ENCODE measurements at places on chromosomes 11 and 22.

GRCh38 chr11:110939471-110939870, 227.2 kb upstream of the ARHGAP20 start:
- DNase-seq, result no peak

- DNase-seq, result no peak
These were observed 118.5 kb downstream of the KCNQ1OT1 start for GRCh38 chr11:2581151-2581930.

- DNase-seq, result no peak
These were observed 404.6 kb downstream of the TBC1D22A start for GRCh38 chr22:47167056-47167455.

- no peak for DNase-seq
These were observed 2.1 kb upstream of the CLCF1 start for GRCh38 chr11:67375320-67376055.

DNA sequence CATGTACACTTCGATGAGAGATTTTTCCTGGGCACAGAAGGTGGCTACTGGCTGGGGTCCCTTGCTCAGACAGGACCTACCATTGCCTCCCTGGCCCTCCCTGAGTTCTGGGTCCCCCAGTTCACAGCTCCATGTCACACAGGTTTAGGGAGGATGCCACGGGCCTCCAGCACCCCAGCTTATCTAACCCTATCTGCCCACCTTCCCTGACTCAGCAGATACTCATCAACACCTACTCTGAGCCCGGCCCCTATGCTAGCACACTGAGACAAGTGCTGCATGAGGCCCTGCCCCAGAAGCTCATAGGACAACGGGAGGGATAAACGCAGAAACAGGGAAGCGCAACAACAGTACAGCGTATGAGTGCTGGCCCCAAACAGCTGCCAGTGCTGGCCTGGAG, 9.6 kb downstream of the NAGA start:
- DNase-seq, result no peak

DNA sequence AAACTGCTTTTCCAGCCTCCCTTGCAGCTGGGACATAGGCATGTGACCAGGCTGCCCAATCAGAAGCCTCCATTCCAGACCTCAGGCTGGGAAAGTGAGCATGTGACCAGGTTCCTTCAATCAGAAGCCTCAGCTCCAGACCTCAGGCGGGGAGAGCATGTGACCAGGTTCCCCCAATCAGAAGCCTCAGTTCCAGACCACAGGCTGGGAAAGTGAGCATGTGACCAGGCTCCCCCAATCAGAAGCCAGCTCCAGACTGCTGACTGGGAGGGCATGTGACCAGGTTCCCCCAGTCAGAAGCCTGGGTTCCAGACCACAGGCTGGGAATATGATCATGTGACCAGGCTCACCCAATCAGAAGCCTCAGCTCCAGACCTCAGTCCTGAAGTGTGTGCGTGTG, 11.7 kb upstream of the IL2RB start:
- peak; percentile 26 for DNase-seq

DNA sequence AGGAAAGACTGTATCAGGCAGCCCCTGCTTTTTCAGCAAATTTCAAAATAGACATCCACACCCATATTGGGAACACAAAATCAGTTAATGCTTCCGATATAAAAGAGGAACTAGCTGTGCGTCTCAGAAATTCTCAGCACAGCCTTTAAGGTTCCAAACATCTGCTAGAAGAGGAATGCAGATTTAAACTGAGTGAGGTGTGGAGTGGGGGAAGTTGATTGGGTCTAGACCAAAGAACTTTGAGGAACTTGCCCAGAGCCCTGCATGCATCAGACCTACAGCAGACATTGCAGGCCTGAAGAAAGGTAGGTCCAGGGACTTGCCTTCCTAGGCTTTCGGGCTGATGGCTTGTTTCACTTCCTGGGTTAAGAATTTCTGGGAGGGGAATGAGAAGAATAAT, at the start of gene MS4A4A:
Gene MS4A4A (plus strand): TSS at position 255 of the 400 bp plus-strand sequence. CDS start 10 bp downstream, at position 265.
- DNase-seq, result no peak

DNA sequence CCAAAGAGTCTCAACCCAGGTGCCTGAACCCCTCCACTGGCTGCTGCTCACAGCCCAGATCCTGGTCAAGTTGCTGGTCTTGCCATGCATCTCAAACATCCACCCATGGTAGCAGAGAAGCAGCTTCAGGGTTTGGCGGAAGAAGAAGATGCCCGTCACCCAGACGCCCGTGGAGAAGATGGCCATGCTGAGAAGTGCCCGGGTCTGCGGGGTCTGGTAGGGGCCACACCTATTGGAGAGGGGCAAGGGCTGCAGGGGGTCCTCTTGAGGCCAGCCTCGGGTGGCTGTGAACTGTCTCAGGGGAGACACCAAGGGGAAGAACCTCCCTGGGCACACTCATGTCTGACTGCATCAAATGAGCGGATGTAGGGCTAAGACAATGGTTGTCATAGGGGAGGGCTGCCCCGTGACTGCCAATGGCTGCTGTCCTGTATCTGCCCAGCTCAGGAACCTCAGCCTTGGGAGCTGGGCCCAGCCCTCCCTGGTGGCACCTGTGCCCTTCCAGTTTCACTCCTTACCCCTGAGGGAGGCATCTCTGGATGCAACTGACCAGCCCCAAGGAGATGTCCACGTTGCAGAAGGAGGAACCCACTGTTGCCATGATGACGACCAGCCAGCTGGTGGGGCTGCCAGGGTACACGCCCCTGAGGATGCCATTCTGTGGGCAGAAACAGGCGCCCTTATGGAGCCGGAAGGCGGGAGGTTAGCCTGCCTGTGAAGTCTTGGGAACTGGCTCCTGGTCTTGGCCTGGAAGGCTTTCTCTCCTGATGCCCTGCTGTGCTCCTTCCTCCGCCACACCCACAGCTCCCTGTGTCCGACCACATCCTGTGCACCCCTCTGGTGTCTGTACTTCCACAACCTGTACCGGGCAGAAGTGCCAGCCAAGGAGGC, 1.2 kb downstream of the CPT1B start:
- no peak for DNase-seq

DNA sequence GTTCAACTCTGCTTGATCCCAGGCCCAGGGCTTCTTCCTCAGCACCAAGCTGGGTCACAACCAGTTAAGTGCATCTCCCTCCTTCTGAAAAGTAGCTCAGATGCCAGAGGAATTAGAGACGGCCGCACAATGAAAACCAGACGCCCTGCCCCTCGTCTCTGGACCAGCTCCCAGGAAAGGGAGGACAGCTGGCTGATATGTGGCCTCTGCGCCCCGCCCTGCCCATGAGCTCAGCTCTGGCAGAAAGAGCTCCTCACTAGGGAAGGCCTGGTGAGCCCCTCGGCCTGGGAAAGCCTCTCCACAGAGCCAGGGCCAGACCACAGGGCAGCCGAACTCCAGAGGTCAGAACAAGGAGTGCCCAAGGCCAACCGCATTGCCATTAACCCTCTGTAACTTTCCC, 18.1 kb upstream of the SCGB1A1 start:
- peak; percentile 20 for DNase-seq

GRCh38 chr22:48536541-48537342, 1290.9 kb downstream of the BRD1 start:
- DNase-seq, result no peak

GRCh38 chr11:70720281-70720680, 322.0 kb downstream of the CTTN start:
- DNase-seq, result no peak

GRCh38 chr11:13694115-13694514, 25.6 kb downstream of the FAR1 start:
- no peak for DNase-seq

- no peak for DNase-seq
These were observed 10.6 kb downstream of the ELF5 start for GRCh38 chr11:34502949-34503348.

- DNase-seq, result no peak
These were observed 224.3 kb upstream of the C11orf87 start for GRCh38 chr11:109197656-109198055.

DNA sequence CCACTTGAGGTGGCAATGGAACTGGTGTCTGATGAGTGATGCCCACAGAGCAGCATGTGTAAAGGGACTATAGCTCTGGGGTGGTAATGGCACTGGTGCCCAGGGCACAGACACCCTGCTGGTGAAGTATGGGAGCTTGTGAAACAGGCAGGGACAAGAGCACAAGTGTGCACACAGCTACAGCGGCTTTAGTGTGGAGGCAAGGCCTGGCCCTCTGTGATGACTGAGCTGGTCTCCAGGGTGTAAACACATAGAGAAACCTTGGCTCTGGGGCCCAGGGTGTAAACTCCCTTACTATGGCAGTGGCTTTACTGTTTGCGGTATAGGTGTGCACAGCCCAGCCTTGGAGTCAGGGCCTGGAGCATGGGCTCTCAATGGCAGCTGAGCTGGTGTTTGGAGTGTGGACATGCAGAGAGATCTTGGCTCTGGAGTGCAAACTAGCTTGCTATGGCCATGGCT, 46.3 kb downstream of the BIRC2 start:
- no peak for DNase-seq

GRCh38 chr11:111707691-111708067, 58.5 kb downstream of the PPP2R1B start:
- DNase-seq, result no peak

DNA sequence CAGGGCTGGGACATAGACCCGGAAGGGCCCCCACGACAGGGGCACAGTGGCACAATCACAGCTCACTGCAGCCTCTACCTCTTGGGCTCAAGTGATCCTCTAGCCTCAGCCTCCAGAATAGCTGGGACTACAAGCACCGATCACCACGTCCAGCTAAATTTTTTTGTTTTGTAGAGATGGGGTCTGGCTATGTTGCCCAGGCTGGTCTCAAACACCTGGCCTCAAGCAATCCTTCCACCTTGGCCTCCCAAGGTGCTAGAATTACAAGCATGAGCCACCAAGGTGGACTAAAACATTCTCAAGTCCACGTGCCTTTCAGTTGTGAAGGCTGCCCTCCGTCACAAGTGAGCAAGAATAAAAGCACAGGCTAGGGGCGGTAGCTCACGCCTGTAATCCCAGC, 10.1 kb upstream of the COMT start:
- DNase-seq, result no peak

- DNase-seq, result no peak
These were observed 50.2 kb downstream of the RPL27A start for GRCh38 chr11:8732748-8733241.

- DNase-seq, result no peak
These were observed 17.8 kb downstream of the MAFF start for GRCh38 chr22:38219632-38220031.

DNA sequence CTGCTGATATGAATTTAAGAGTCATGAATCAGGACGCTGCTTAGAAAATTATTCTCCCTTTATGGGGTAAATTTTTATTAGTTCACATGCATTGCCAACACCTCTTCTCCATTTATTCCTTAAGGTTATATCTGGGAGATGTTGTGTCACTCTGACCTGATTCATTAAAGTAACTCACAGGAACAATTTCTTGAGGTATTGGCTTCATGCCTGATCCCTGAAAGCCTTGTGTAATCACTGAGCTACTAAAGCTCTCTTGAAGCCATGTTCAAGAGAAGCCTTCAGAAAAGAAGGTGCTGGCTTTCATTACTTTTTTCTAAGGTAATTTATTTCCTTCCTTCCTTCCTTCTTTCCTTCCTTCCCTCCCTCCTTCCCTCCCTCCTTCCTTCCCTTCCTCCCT, 420.6 kb downstream of the RAB38 start:
- DNase-seq, result no peak

DNA sequence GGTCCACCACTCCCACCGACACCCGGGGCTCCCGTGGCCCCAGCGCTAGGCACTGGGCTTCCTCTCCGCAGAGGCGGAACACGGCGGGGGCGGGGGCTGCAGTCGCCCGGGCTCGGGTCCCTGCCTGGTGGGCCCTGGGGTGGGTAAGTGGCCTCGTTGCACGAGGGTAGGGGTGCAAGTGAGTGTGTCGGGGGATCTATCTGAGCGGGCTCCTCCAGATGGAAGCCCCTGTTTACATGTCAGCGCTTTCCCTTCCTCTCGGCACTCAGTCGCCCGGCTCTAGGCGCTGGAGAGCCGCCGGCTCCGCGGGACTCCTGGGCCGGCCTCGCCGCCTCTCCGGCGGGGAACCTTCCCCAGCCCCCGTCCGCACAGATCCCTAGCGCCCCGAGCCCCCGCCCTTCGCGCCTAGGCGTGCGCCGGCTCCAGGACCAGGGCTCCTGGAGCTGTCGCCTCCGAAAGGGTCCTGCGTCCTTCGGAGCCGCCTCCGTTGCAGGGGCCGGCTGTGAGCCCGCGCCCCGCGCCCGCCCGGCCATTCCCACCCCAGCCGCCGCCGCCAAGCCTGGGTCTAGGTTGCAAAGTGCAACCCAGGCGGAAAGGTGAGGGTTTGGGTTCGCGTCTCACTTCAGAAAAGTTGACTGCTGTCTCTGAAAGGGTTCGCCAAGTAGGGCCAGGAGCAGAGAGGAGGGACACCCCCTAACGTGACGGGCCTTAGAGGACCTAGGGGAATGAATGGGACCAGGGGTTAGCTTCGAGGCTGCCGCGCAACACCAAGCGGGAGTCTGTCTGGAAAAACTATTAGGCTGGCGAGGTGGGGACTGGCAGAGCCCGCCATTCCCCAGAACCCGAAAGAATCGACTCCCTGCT, 978 bp downstream of the FLI1 start:
- DNase-seq, result no peak

DNA sequence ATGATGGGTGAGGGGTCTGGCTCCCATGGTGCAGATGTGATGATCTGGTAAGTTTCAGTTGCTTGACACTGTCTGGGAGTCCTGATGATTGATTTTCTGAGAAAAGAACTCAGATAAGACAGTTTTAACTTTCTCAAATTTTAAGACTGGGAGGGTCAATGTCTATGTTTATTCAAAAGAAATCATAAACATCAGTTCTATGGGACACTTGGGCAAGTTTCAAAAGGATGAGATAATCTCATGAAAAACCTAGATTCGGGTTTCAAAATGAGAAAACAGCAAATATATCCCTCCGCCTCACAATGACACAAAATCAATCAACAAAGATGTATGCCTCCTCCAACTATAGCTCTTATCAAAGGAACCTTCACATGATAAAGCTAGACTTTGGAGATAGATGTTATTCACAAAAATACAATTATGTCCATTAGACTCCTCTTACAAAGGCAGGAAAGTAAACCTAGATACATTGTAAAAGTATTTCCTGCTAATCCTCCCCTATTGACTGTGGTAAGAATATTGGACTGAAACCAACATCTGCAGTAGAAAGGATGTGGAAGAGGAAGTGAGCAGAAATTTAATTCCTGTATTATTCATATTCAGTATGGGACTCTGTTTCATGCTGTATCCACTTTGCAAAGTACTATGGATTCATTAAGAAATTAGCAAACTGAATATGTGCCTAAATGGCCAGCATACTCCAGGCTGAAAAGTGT, 21.6 kb downstream of the SVIP start:
- no peak for DNase-seq

GRCh38 chr22:31853736-31854495, 90.4 kb upstream of the YWHAH start:
- DNase-seq, result no peak

GRCh38 chr11:44580701-44581100, 15.2 kb downstream of the CD82 start:
- peak; percentile 49 for DNase-seq

DNA sequence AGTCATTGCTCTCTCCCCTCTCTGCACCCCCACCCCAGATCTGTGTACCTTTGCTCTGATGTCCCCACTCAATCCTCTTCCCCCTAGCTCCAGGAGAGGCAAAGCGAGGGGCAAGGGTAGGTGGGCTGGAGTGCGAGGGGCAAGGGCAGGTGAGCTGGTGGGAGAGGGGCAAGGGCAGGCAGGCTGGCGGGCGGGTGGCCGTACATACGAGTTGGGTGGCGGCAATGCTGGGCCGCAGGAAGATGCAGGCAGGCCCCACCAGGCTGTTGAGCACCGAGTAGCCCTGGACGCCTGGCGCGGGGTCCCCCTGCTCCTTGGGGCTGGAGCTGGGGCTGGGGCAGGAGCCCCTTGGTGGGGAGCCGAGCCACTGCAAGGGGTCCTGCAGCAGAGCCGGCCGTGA, 908 bp downstream of the CABP2 start:
- DNase-seq, result no peak

Measured in hematopoietic multipotent progenitor cell treated with erythropoietin and hydrocortisone succinate and interleukin-3 and kit ligand, for 17 days (in vitro differentiated cells).